Renal cortex interstitium (tissue), 15 donors: ENCODE measurements at places on chromosomes 16 and 17.
A peak's percentile ranks its signal among the peaks of the same experiment; 100 is the strongest.

- no peak for DNase-seq
These were observed 24.8 kb upstream of the ARHGAP23 start for GRCh38 chr17:38403491-38403890.

DNA sequence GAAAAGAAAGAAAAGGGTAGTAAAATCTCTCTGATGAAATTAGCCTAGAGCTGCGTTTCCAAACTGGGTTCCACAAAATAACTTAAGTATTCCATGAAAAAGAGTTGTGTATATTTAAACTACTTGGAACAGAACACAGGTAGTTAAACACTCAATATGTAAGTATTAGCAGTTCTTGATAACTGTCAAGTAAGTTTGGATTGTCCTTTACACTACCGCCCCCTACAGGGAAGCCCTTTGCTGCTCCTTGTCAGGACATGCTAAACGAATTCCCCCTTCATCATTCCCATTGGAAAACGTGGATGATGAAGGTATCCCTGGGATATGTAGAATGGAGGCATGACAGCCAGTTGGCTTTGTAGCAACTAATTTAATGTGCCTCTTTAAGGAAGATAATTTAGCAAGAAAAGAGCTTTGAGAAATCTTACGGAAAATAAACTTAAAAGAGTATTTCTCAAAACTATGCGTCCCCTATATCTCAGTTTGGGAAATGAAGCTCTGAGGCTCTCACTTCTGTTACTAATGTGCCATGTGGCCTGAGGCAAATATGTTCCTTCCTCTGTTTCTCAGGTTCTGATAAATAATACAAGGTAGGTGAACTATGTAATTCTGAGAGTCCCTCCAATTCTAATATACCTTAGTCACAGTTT lies 18.8 kb downstream of the NCBP3 start:
- DNase-seq = peak; percentile 46

GRCh38 chr16:82630688-82631087 lies 3.9 kb downstream of the CDH13 start:
- DNase-seq = no peak

DNA sequence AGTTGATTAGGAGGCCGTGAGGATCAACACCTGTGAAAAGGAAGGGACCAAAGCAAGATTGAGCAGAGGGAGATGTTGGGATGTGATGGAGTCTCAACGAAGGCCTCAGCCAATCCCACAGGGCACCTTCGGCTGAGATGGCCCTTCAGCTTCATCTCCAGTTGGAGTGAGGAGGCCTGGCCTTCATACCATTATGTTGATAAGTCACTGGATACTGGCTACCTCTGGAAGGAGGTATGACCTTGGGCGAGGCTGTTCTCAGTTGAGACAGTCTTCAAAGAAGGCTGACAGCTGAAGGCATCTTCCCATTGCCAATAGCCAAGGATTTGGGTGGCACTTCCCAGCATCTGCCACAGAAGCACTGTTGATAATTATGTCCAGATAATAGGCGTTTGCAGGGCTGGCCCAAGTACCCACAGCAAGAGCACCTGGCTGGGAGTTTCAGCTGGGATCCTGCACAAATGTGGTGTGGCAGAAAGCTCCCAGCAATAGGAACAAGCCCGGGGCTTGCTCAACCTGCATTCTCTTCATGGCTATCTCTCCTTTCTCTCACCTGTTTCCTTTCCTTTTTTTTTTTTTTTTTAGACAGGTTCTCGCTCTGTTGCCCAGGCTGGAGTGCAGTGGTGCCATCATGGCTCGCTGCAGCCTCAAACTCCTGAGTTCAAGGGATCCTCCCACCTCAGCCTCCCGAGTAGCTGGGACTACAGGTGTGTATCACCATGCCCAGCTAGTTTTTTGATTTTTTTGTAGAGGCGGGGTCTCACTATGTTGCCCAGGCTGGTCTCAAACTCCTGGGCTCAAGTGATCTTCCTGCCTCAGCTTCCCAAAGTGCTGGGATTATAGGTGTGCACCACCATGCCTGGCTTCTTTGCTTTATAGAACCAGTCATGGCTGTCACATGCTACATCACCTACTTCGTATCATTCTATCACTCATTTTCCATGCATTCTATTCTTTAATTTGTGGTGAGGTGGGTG lies 18.2 kb upstream of the MAP3K14 start:
- no peak for DNase-seq
